ENCODE measurements at places on chromosomes 2 and 18.
A peak's percentile ranks its signal among the peaks of the same experiment; 100 is the strongest.

DNA sequence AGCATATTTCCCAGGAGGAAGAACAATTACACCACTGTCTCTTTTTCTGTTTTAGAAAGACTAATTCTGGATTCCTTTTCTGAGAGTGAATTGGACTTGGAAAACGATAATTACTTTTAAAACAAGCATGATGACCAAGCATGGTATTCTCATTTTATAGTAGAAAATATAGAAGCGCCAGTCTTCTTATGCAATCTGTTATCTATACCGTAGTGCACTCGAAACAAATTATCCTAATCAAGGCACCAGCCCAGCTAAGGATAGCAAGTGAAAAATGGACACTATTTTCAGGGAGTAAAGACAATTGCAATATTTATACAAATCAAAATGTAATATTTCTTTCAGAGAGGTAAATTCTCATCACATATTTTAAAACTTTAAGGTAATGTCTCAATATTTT is 892.1 kb upstream of the POU3F3 start:
- DNase-seq: no peak

- DNase-seq: no peak
Measured at GRCh38 chr2:66427300-66427699, 7.6 kb upstream of the MEIS1 start.

- DNase-seq: no peak
Measured at GRCh38 chr2:55155764-55156281, 76.3 kb downstream of the CLHC1 start.

- no peak for DNase-seq
Measured at GRCh38 chr2:54330926-54331835, 75.2 kb upstream of the TSPYL6 start.

- DNase-seq: no peak
Measured at GRCh38 chr2:227057060-227057459, 106.9 kb downstream of the COL4A4 start.

GRCh38 chr2:224449212-224450147 is 47.6 kb upstream of the FAM124B start:
- peak; percentile 57 for DNase-seq

DNA sequence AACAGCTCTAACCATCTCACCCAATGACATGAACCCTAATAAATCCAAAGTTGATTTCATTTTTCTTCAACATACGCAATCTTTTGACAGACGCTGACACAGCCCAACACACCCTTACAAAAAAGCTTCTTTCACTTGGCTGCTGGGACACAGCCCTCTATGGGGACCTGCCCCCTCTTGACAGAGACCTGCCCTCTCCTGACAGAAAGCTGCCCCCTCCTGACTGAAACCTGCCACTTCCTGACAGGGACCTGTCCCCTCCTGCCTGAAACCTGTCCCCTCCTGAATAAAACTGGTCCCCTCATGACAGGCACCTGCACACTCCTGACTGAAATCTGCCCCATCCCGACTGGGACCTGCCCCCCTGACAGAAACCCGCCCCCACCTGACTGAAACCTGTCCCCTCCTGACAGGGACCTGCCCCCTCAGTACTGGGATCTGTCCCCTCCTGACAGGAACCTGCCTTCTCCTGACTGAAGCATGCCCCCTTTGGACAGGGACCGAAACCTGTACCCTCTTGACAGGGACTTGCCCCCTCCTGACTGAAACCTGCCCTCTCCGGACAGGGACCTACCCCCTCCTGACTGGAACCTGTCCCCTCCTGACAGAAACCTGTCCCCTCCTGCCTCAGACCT is 87.9 kb downstream of the PXDN start:
- DNase-seq: no peak

DNA sequence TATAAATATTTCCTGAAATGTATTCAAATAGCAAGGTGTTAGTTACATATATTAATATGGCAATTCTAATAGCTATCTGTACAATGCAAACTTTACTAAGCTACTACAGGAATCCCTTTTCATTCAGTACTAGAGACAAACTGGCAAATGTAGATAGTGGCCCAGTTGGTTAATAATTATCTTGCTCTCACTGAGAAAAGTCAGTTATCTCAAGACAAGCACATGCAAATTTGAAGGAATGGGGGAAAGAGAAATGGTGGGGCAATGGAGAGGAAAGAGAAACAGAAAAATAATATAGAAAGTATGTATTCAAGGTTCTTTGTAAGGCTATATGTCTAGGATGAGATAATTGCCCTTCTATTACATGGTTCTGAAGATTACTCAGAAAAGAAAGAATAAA is 280.0 kb downstream of the FIGN start:
- no peak for DNase-seq

GRCh38 chr18:41887100-41887499 is 67.9 kb upstream of the PIK3C3 start:
- no peak for DNase-seq

DNA sequence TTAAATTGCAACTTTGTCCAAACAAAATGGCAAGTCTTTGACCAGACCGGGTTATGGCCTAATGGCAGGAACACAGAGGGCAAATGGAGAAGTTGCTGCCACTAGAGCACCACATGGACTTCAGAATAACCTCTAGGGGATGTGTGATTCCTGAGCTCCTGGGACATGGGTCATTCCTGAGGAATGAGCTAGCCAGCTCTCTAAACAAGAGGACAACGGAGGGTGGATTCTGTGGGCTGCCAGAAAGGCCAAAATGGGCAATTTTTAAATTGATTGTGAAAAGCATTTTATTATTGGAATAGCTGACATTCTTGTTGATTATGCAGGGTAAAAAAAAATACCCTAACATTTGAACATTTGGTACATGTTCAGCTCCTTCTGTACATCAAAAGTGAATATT is 109.8 kb upstream of the FZD5 start:
- no peak for DNase-seq

DNA sequence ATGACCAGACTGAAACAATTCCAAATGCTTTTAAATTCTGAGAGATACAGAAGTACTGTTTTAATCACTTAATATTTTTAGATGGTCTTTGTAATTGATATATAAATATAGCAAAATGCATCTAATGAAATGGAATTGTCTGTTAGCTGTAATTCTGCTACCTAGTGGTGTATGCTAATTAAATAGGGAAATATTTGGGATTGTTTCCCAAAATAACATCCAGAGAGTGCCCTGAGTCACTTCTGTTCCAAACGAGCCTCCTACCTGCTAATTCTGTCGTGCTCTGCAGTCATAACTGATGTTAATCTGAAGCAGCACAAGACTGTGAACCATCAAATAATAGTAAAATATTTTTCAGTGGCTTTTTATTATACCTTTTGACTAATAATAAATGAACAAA is 71.4 kb upstream of the NOSTRIN start:
- DNase-seq: no peak

DNA sequence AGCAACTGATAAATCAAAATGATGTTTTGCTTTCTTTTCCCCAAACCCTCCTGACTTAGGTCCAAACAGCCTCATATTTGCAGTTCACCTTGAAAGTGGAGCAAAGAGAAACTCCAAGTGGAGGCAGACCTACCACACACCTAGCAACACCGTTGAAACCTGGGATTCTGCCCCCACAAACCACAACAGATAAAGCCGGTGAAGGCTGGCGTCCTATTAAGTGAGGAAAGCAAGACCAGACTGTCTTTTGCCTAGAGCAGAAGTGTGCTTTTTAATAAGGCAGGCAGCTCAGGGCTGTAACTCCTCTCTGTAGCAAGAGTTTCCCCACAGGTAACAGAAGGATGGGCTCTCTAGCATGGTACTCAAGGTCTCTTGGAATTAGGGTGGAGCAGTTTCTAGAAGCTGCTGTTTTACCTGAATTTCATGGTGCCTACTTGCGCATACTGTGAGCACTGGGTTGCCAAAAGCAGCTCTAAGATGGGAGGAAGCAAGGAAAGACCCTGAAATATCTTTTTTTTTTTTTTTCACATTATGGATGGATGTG is 336.9 kb downstream of the BCL11A start:
- no peak for DNase-seq

- no peak for DNase-seq
Measured at GRCh38 chr18:9150121-9150520, 13.5 kb downstream of the ANKRD12 start.

DNA sequence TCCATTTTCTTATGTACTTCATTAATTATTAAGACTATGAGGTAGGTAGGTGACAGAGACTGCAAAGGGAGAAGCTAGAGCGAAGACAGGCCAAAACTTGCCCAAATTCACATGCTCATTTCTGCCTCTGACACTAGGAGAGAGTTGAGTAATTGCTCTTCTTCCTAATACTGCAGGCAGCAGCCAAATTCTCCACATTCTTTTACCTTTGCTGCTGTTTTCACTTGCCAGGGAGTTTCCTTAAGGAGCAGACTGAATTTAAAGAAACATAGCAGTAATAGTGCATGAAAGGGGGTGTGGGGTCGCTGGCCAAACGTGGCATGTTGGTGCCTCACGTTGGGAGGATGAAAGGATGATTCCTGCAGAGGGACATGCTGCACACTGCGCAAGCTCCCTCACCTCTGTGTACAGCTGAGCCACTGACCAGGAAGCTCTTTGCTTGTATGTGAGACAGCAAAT is 12.3 kb downstream of the CRIM1 start:
- no peak for DNase-seq

GRCh38 chr2:229160984-229161383 is 110.1 kb downstream of the PID1 start:
- DNase-seq: no peak

DNA sequence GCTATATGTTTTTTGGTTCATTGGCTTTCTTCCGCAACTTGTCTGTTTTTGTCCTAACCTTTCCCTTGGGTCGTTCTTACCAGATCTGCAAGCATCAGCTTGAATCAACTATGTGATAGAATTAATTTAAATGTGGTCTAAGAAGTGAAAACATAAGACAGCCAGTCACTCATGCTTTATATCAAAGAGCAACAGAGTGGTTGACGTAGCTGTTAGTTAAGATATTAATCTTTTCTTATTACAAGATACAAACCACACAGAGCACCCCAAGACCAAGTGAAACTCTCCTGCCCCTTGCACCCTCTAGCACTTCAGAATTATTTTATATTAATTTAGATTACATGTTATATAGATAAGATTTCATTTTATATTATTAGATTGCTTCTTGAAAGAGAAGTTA is 15.2 kb downstream of the IL18RAP start:
- DNase-seq: no peak

GRCh38 chr2:236082061-236082460 is 86.1 kb downstream of the GBX2 start:
- DNase-seq: no peak

- DNase-seq: no peak
Measured at GRCh38 chr2:42261518-42262195, 92.5 kb downstream of the EML4 start.

DNA sequence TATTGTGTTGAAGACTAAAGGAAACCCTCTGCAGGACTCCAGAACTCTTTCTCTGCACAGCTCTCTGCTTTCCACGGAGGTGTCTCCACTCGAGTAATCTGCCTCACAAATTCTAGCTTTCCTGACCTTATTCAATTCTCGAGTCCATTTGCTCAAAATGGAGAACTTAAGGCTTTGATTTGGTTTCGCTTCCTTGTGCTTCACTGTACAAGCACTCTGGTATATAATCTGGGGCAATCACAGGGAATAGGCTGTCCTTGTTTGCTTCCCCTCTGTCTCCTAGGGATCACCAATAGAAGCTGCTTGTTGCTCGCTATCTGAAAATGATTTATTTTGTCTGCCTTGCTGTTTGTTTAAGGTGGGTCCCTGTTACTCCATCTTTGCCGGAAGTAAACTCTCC is 129.1 kb upstream of the DOCK10 start:
- no peak for DNase-seq

DNA sequence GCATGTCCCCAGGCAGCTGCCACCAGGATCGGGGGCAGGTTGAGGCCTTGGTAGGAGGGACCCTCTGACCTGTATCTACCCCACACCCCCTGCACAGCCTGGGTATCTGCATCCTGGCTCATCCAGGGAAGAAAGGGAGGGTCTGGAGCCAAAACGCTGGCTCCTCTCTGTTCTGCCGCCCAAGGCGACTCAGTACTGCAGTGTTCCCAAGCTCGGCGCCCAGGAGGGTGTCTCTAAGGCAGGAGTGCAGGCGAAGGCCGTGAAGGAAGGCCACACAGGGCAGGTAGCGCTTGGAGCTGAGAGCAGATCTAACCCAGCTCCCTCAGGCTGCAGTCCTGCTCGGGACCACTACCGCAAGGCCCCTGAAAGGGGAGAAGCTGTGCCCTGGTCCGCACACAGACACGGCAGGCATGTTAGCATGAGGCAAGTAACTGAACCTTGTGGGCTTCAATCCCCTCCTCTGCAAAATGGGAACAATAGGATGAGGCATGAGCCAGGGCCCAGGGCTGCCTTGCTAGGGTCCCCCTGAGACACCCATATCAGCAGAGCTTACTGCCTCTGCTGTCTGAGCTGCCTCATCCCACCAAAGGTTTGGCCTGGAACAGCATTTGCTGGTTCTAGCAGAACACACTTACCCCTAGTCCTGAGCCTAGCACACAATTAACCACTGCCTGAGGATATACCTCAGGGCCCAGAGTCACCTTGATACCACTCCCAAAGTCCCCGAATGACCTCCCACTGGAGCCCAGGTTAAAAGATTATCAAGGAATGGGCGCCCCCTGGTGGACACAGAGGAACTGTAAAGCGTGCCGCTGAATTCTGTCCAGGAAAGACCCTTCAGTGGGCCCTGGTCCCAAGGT is 6.5 kb downstream of the PTMA start:
- no peak for DNase-seq

GRCh38 chr2:215460682-215461382 is 25.0 kb upstream of the FN1 start:
- no peak for DNase-seq

DNA sequence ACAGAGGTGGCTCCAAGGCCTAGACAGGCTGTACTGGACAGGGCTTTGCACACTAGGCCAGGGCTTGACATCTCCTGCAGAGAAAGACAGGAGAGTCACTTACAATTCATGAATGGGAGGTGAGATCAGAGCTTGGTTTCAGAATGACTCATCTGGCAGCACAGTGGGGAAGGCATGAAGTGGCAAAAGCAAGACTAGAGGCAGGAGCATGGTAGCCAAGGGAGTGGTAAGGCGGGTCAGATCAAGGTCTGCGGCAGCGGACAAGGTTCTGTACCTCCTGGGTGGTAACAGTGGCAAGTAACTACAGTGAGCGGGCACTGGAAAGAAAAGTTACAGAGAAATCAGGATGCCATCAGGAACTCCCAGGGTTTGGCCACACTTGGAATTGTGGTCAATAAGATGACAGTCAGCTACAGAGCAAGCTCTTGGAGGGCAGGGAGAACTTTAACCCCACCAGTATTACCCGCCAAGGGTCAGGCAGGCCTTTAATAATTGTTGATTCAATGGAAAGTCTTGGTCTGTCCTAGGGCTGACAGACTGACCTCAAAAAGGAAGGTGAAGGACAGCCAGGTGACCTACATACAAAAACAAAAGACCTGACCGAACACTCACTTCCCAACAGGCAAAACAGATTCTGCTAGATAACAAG is 5.7 kb downstream of the MCFD2 start:
- no peak for DNase-seq

- no peak for DNase-seq
Measured at GRCh38 chr18:1526991-1527390, 622.3 kb downstream of the ADCYAP1 start.

- DNase-seq: no peak
Measured at GRCh38 chr2:152022090-152022489, 76.8 kb downstream of the CACNB4 start.

Data from glomerular endothelial cell (primary cell).